ENCODE measurements at places on chromosomes 6 and 20. TPM values are rescaled to one million over a fixed set of nuclear protein-coding genes. Genes with fewer than 3 reads are reported as not detected.

DNA sequence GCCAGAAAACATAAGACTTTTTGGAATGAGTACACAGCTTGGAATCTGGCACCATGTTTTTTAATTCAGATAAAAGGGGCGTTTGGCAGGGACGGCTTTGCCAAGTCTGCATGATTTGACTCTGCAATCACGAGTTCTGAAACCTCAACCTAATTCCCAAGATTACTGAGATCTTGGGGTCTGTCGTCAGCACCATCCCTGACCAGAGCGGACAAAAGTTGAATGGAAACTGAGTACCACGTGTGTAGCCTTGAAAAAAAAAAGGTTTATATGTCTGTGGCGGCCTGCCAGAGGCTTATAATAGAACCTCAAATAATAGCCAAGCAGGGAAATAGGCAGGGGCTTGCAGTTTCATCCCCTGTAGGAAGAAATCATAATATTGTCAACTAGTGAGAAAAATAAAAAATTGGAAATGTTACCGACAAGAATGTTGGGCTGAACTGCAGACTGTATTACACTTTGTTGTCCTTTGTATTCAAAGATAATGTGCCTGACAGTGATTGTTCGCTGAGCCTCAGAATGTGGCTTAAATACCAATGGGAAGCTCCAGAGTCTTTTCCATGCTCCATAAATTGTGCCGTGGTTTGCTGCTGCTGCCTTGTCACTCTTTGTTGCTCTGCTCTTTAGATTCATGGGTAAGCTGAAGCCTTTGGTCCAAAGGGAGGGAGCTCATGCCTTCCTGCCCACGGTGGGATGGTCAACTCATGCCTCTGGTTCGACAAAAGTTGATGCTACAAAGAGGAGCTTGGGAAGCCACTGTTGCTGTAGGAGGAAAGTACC lies 118.8 kb upstream of the ARID1B start:
- H3K36me3 ChIP-seq = no peaks in the 10 kb centered on the region
- H3K4me3 ChIP-seq = peak overlapping the region; percentile 1
- H3K27me3 ChIP-seq = no peaks in the 10 kb centered on the region
- no peak for DNase-seq
- H3K27ac ChIP-seq = no peak overlapping the region

DNA sequence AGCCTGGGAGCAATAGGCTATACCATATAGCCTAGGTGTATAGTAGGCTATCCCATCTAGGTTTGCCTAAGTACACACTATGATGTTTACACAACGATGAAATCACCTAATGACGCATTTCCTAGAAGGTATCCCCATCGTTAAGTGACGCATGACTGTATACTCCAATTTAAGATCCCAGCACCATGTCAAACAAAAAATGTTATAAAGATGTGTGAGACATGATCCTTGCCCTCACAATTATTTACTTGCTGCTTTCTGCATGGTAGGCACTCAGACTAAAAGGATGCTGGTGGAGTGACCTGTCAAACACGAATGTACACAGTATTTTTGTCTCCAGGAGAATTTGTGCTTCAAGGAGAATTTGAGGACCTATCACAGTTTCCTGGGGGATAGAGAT lies 32.3 kb downstream of the SNAP25 start:
- H3K27me3 ChIP-seq = no peaks in the 10 kb centered on the region
- no peak for DNase-seq
- H3K36me3 ChIP-seq = no peaks in the 10 kb centered on the region
- no peaks in the 10 kb centered on the region for H3K4me1 ChIP-seq
- no peak overlapping the region for H3K4me3 ChIP-seq
- H3K27ac ChIP-seq = no peak overlapping the region

GRCh38 chr6:100818066-100818465 lies 63.1 kb downstream of the ASCC3 start:
- no peaks in the 10 kb centered on the region for H3K36me3 ChIP-seq
- H3K27ac ChIP-seq = no peak overlapping the region
- H3K27me3 ChIP-seq = no peaks in the 10 kb centered on the region
- H3K4me1 ChIP-seq = no peaks in the 10 kb centered on the region

GRCh38 chr20:59515906-59516209 lies 88.5 kb upstream of the PHACTR3 start:
- H3K27ac ChIP-seq = no peak overlapping the region
- no peaks in the 10 kb centered on the region for H3K4me1 ChIP-seq
- DNase-seq = no peak

Gene RGS17
- total RNA-seq = 0.04 TPM

Gene SUPT3H
- 6.2 TPM for total RNA-seq

Gene SCRT2
- total RNA-seq = not detected

DNA sequence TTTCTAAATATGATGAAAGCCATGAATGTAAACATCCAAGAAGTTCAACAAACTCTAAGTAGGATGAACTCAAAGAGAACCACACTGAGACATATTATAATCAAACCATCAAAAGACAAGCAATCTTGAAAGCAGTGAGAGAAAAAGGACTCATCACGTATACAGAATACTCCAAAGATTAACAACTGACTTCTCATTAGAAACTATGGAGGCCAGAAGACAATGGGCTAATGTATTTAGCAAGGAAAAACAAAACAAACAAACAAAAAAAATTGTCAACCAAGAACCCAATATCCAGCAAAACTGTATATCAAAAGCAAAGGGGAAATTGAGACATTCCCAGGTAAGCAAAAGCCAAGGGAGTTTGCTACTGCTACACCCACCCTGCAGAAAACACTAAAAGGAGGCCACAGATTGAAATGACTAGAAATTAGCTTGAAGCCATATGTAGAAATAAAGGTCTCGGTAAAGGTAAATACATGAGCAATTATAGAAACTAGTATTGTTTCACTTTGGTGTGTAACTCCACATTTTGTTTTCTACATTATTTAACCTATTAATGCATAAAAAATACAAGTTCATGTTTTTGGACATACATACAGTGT lies 301.1 kb upstream of the QKI start:
- no peaks in the 10 kb centered on the region for H3K36me3 ChIP-seq
- no peaks in the 10 kb centered on the region for H3K27me3 ChIP-seq
- DNase-seq = no peak
- H3K4me3 ChIP-seq = no peak overlapping the region

Gene DSP
- 378 TPM for total RNA-seq

Gene CD93
- total RNA-seq = 35.3 TPM

GRCh38 chr6:89492025-89492640 lies 59.2 kb downstream of the ANKRD6 start:
- no peak overlapping the region for H3K27ac ChIP-seq
- no peaks in the 10 kb centered on the region for H3K27me3 ChIP-seq
- no peaks in the 10 kb centered on the region for H3K36me3 ChIP-seq
- H3K4me3 ChIP-seq = no peak overlapping the region
- no peaks in the 10 kb centered on the region for H3K4me1 ChIP-seq

Measured in heart right ventricle (tissue), 16 donors.